ENCODE measurements at places on chromosomes 2 and 18. TPM values are rescaled to one million over a fixed set of nuclear protein-coding genes. Genes with fewer than 3 reads are reported as not detected.

GRCh38 chr2:28276076-28276618 is 116.5 kb upstream of the FOSL2 start:
- DNase-seq: no peak

DNA sequence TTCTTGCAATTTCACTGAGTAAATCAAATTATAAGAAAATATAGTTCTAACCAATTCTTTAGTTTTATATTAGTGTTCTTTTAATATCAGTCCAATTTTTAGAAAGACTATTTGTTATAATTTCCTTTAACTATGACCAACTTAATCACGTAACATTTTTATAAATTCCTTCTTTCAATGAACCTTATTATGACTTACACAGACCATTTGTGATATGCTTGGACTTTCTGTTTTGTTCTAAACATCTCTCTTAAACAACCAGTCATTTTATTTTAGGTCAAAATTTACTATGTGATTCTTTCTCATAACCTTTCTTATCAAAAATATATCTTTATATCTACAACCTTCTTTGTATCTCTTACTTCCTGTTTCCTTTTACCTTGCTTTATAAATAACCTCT is 39.5 kb upstream of the DYNAP start:
- no peak for DNase-seq

GRCh38 chr2:134250840-134251461 is 2.9 kb upstream of the MGAT5 start:
- DNase-seq: no peak

Gene NEUROD1
- total RNA-seq: not detected

DNA sequence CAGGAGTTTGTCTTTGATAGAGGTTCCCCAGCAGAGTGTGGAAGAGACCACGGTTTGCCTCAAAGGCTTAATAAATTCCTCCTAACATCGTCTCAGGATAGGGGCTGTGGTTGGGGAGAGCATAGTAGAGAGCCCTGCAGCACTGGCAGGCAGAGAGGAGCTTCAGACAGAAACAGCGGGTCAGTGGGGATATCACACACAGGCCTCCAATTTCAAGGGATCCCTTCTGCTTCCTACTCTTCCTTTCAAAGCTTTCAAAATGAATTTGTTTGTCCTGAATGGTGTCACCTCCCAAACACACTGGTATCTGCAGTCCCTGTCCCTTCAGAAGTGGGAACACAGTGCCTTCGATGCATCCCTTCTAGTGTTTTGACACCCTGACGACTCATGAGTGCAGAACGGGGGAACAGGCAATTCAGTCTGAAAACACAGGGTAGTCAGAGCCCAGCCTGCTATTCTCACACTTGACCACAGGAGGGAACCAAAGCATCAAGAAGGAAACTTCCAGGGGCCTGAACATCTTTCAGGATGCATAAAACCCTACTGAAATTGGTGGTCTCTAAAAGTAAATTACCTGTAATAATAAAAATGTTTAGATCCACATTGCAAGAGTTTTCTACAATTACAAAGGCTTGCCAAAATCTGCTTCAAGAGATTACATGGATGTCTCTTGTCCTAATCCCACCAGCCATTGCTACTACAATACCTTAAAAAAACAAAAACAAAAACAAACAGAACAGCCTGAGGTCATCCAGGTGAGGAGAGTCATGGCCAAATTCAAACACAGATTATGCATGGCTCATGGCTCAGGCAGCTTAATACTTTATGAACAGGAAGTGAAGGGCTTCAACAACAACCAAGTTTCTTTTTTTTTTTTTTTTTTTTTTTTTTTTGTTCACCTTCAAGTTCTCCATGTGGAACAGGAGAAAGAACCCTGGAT is 49.8 kb downstream of the SLC14A2 start:
- peak; percentile 69 for DNase-seq

GRCh38 chr2:179595284-179595683 is 266.1 kb downstream of the ZNF385B start:
- no peak for DNase-seq

- no peak for DNase-seq
Measured at GRCh38 chr2:126571403-126571802, 84.6 kb upstream of the GYPC start.

Gene STRN
- 25.7 TPM for total RNA-seq

Gene DSG1
- 0.09 TPM for total RNA-seq

DNA sequence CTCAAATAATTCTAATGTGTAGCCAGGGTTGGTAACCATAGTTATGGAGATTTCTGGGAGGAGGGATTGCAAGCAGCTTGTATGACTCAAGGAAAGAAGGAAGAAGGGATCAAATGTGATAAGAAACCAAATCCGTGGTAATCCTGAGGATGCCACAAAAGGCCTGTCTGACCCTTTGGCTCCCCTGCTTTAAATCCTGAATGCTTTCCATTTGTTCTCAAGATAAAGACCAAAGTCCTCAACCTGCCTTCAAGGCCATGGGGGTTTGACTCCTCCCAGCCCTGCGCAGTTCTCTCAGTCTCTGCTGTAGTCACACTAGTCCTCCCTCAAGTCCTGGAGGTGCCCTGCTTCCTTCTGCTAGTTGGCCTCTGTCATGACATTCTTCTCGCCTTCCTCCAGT is 74.0 kb downstream of the SUMO1 start:
- DNase-seq: no peak

- DNase-seq: no peak
Measured at GRCh38 chr2:176156807-176157498, at the start of gene HOXD3. HOXD3 (plus strand) TSS chr2:176157307; CDS start chr2:176169115, 11,808 bp downstream.

- no peak for DNase-seq
Measured at GRCh38 chr2:25885933-25886332, 7.6 kb upstream of the ASXL2 start.

Gene ACVR1C
- total RNA-seq: 0.14 TPM

Gene NAPG
- total RNA-seq: 27.2 TPM

GRCh38 chr2:24164416-24164973 is 10.4 kb upstream of the FAM228A start:
- no peak for DNase-seq

Gene CHRNG
- total RNA-seq: not detected

Gene REEP1
- total RNA-seq: 1.8 TPM

DNA sequence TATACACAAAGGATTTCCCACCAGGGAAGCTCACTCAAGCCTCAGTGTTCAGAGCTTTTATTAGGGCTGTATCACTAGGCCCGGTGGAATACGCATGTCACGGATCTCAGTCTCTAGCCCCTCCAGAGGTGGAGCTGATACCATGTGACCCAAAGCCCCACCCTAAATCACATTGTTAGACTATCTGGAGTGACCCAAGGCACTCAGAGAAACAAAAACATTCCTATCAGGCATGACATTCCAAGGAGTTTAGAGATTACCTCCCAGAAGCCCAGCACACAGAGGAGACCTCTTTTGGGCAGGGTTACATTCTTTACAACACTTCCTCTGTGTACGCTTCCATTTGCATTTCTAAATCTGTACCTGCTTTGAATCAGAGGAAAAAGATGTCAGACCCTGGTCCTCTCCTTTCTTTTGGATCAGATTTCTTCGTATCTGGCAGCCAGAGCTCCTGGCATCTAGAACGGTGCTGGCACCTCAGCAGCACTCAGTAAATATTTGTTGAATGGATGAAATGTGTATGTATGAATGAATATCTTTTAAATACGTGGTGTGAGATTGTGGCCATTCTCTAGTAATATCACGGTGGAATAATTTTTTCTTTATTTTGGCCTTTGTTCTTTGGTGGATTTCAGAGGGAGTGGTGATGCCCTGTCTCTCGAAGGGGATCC is 37.7 kb upstream of the SMAD2 start:
- DNase-seq: no peak

Gene CCDC148
- 3.1 TPM for total RNA-seq

- DNase-seq: no peak
Measured at GRCh38 chr2:206218796-206219499, 55.5 kb upstream of the ZDBF2 start.

DNA sequence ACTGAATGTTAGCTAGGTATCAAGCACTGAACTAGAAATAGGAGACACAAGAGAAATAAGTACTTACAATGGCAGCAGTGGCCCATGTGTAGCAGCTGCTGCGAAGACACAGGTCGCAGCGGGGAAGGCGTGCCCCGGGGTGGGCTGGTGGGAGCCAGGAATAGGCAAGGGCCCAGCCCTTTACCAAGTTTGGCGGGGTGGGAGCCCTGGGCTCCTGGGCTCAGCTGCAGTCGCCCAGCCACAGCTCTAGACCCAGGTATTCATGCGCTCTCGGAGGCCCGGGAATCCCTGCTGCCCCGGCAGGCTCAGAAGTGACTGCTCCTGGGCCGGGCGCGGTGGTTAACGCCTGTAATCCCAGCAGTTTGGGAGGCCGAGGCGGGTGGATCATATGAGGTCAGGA is 1287.3 kb downstream of the CNTNAP5 start:
- DNase-seq: no peak

Gene TDRD15
- not detected for total RNA-seq

Gene CARF
- total RNA-seq: 16.8 TPM

Gene CERKL
- total RNA-seq: not detected

GRCh38 chr2:180336550-180336949 is 329.5 kb upstream of the CWC22 start:
- DNase-seq: no peak

Gene SH3RF3
- total RNA-seq: 2.5 TPM

DNA sequence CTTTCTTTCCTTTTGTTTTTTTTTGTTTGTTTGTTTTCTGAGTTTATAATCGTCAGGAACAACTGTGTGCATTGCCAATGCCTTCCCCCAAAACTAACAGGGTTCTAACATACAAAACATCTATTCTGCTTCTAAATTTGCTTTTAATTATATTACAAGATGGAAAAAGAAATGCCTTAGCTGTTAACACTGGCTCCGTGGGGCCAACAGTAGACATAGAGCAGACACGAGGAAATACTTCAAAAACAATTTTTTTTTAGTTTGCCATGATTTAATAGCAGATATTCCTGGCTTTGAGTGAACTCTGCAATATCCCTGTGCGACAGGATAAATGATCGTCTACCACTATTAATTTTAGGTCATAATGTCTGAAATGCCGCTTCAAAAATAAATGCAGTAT is 153.3 kb upstream of the HNRNPA3 start:
- DNase-seq: no peak

Gene PTH2R
- not detected for total RNA-seq

- DNase-seq: no peak
Measured at GRCh38 chr2:10271946-10272345, 30.8 kb upstream of the HPCAL1 start.

DNA sequence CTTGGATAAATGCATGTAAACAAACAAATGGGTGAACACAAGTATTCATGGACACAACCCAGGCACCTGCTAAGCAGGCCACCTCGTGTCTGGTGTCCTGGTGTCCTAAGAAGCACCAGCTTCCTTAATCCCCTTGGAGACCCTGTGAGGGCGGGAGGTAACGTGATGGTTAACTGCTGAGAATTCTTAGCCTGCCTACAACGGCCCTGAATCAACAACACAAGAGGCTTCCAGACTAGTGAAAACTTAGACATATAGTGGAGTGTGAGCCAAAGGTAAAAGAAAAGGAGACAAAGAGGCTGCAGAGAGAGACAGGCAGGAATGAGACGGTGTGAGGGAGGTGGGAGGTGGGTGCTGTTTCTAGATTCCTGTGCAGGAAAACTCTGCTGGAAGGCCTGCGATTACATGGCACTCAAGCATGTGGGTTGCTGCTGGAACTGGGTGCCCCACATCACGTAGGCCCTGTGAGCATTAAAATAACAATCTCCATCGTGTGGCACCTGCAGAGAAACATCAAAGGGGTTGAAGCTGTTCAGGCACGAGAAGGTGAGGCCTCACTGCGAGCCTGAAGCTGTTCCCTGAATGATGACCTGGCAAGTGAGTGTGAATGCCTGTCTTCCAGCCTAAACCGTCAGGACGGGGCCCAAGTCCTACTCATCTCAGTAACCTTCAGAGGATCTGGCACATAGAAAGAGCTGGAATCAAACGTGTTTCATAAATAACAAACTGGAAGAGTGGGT is 64.2 kb downstream of the RPL37A start:
- DNase-seq: no peak

Gene PPP1R7
- total RNA-seq: 37.8 TPM
